Cortex of kidney (tissue), 1 donor: ENCODE measurements at places on chromosomes 7 and 10.

- DNase-seq: no peak
These were observed 1.6 kb downstream of the HOXA13 start for GRCh38 chr7:27198138-27198841.

DNA sequence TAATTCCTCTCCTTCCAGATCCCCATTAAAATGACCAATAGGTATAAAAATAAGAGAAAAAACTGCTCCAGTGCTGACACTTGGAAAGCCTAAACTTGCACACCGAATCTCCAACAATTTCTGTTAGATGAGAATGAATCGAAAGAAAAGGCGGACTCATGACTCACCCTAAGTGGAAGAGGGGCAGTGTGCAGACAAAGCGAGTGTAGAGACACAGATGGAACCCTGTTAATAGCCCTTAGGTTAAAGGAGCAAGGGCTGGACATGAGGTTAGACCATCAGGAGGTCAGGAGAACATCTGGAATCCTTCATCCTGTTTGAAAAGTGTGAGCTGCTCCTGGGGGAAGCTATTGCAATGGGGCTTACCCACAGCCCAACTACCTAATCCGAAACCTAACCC is 103.4 kb upstream of the GLI3 start:
- DNase-seq: no peak

DNA sequence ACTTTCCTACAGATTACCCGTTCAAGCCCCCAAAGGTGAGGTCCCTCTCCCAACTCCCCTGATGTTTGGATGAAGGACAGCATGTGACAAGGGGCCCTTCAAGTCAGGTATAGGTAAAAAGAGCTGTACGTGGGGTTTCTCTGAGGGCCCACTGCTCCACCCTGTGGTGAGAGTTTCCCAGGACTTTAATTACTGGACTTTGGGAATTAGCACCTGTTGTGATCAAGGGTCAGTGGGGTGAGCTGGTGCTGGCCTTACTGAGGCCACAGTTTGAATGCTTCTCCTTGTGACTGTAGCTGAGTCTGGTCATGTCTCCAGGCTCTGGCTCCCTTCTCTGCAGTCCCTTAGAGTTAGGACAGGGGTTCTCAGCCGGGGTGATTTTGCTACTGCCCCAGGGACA is 16.8 kb downstream of the UBE2D4 start:
- no peak for DNase-seq

GRCh38 chr10:86523348-86523747 is 1.8 kb upstream of the WAPL start:
- DNase-seq: no peak

DNA sequence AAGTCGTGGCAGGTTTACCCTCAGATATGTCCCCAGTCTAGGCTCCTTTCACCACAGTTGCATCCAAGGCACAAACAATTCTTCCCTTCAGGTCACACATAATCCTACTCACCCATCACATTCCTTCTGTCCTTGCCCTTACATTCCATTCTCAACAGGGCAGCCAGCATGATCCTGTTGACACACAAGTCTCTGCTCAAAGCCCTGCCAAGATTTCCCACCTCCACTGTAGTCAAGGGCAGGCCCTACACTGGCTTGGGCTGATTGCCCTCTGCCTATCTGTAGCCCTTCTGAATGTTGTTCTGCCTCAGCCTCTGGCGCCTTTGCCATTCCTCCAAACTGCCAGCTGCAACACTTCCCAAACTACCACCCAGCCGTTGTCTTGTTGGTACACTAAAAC is 187.9 kb upstream of the AKR1E2 start:
- no peak for DNase-seq

GRCh38 chr7:48637382-48637781 is 287.0 kb upstream of the CDC14C start:
- no peak for DNase-seq

DNA sequence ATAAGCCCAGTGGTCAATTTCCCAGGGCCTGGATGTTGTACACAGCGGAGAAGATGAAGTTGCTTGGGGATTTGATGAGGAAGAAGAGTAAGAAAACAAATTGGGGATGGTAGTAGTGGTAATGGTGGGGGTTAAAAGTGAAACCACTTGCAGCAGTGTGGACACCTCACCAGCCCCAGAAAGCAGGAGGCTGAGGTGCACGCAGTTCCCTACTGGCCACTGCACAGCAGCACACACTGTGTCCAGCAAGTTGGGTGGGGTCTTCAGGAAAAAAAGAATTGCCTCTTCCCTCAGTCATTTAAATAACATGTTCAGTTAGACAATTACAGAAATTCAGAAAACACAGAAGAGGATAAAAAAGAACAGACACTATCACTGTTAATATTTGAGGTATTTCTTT is 96.6 kb downstream of the TAX1BP1 start:
- DNase-seq: no peak

- no peak for DNase-seq
These were observed 6.2 kb downstream of the CFAP58 start for GRCh38 chr10:104359811-104360210.

DNA sequence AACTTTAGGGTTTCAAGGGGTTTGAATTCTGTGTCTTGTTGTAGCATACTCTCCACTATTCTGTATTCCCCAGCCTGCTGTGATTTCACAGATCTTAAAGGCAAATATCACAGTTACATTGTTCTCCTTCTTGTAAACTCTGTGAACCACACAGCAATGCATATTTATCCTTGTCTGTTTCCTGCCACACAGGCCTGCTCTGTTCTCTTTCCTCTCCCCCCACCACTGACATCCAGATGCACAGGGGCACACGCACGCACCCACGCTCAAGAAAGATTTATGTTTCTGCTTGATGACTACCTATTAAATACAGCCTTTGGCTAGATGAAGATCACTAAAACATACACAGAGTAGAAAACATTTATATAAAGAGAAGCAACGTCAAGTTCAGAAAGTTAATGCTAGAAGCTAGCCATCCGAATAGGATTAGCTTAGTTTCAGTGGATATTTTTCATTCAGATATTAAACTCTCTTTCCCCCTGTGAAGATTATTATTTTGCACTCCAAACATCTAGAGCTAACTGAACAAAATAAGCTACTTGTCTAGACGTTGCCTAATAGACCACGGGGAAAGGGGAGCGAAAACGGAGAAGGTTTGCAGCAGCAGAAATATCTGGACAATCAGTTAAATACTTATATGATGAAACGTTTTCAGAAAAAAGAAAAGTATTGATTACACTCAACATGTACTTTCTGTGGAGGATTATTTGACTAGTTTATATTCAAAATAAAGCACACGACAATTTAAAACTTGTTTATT is 193.1 kb upstream of the SEMA3C start:
- DNase-seq: no peak

DNA sequence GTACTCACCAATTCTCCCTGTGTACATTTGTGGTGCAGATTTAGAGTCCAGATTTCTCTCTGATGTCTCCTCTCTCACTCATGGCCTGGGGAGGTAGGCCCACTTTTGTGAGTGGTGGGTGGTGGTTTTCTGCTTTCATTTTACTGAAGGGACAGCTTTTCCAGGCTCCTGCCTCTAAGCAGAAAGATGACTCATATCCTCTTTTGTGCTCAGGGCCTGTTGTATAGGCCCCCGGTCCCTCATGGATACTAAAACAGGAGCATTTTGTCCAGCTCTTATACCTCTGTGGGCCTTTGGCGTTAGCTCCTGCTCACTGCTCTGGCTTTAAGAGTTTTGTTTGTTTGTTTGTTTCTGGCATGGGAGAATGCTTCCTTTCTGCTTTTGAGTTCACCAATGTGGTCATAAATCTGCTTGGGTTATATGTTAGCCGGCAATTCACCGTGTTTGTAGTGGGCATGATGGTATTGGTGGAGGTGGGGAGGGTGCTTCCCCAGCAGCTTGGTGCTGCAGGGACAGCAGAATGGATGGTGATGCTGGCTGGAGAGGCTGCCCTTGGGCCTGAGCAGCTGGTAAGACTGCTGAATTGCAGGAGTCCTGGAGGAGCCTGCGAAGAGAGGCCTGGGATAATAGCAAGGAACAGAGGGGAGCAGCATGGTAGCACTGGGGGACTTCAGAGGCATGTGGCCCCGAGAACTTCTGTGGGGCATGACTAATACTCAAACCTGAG is 468.7 kb downstream of the RPS24 start:
- DNase-seq: no peak

DNA sequence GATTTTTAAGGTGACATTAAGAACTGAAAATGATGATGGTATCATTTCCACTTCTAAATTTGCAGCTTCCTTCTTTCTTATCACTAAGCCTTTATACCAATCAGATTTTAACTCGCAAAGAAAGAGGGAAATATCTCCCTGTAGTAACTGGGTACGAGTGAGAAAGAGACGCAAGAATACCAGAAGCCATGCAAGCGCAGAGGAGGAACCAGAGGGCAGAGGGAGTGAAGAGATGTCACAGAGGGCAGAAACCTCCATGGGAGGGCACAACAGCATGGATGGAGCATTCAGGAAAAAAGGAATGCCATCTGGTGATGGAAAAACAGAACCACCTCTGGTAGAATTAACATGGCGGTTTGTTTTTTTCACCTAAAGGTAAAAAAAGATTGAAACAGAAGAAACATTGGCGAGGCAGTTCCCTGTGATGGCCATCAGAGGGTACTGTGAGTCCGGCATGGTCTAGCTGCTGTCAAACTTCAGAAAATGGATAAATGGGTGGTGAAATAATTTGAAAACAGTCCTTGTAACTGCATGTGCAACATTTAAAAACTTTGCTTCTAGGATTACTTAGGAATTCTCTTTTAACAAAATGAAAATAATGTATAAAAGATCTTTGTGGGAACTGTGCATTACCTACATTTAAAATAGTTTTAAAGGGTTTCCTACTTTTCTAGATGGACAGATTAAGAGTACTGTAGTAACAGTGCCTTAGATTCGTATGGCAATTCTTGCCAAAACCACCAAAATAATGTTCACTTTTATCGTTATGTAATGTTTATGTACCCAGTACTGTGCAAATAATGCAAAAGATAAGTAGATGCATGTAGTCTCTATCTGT is 91.8 kb downstream of the ARHGAP12 start:
- no peak for DNase-seq

DNA sequence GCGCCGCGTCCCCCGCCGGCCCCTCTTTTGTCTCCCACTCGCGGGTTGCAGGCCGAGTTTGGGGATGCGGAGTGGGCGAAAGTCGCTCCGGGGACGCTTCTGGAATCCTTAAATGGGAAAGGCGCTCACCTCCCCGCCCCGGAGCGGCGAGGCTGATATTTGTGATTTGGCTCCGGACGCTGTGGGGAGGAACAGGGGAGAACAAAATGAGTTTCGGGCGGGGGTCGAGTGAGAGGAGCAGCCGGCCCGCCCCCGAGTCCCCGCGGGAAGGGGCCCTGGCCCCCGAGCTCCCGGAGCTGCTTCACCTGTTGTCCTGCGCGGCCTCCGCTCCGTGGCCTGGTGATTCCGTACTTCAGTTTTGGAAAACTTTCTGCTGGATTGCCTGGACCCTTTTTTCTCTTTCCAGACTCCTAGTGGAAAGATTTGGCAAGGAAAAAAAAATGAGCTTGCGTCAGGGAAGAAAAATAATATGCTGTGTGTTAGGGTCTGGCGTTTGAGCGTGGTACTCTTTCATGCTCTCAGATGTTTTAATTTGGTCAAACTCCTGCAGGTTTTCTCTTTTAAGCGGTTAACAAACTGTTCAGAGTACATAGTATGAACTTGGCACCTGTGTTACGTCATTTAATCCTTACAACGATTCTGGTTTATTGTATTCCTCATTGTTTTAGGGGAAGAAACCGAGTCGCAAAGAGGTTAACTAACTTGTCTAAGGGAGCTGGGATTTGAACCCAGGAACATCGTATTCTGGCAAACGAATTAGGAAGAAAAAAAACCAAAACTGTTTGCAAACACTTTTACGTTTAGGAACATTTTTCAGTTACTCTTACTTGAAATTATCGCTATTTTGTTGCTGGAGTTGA is 924 bp downstream of the BMPR1A start:
- no peak for DNase-seq

DNA sequence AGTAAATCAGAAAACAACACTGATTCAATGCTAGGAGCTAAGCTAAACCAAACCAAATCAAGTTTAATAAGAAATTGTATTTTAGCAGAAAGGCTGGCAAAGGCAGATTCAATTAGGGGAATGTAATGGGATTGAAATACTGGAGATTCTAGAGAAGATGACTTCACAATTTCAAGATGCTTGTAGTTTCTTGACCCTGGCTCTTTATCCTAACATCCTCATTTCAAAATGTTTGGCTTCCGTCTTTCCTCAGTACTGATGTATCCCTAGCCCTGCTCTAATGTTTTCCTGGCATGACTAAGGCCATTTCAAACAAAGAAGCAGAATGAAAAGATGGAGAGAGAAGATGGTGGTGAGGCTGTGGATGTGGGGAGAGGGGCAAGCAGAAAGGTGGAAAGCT is 2.7 kb upstream of the JCAD start:
- no peak for DNase-seq

- no peak for DNase-seq
These were observed 13.1 kb upstream of the CUX1 start for GRCh38 chr7:101804088-101804963.

- DNase-seq: no peak
These were observed 45.4 kb upstream of the STOX1 start for GRCh38 chr10:68781613-68782574.

- no peak for DNase-seq
These were observed 58.5 kb downstream of the ELMO1 start for GRCh38 chr7:37390114-37390513.

DNA sequence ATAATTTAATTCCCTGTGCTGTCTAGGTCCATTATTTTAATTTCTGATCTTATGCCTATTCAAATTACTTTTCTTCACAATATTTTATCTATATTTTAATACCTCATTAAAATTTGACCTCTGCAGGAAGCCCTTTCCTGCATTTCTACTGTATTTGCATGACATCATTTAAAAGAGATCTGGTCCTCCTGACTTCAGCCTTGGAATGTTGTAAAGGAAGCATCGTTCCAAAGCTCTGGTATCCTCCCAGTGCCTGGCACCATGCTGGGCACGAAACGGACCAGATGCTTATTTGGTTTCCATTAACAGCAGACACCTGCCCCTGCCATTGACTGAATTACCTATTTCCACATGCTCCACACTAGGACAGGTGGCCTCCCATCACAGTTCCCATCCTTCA is 247.5 kb downstream of the KLF6 start:
- DNase-seq: no peak

- no peak for DNase-seq
These were observed 34.7 kb downstream of the CPED1 start for GRCh38 chr7:121023194-121023593.

GRCh38 chr10:34292675-34293074 is 522.4 kb downstream of the PARD3 start:
- no peak for DNase-seq

- DNase-seq: no peak
These were observed 432.9 kb downstream of the DNAJB6 start for GRCh38 chr7:157769526-157770215.
